ENCODE measurements at places on chromosomes 12 and 14.

- no peaks in the 10 kb centered on the region for H3K4me1 ChIP-seq
- H3K4me3 ChIP-seq: no peak overlapping the region
- DNase-seq: no peak
- no peak overlapping the region for H3K27ac ChIP-seq
Observed at GRCh38 chr12:100656856-100657255, 83.4 kb downstream of the GAS2L3 start.

DNA sequence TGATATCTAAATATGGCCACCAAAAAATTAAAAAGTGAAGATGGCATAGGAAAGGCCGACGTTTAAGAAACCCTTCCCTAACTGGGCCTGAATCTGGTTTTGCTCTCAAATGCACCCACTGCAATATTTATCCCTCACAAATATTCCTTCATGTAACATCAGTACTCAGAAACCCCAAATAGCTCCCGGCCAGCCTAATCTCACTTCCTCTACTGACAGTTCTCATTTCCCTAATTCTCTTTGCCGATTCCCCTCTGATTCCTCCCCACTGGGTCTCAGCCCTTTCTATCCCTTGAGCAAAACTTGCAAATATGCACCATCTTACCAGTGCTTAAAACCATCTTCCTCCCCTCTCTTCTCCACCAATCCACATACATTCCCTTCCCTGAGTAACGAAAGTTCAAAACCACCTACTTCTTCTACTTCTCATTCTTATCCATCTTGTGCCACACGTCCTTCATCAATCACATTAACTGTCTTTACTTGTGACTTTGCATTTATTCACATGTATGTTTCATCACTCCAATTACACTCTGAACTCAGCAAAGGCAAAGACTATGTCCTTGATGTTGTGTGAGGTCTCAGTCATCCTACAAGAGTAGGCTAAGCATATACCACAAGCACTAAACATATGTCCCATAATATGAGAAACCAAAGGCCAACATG is 23.1 kb downstream of the KCNK10 start:
- H3K27ac ChIP-seq: no peak overlapping the region
- H3K27me3 ChIP-seq: peaks cover 36% of the 10 kb centered on the region
- no peak for DNase-seq
- H3K4me1 ChIP-seq: no peaks in the 10 kb centered on the region
- H3K36me3 ChIP-seq: no peaks in the 10 kb centered on the region

- no peaks in the 10 kb centered on the region for H3K27me3 ChIP-seq
- H3K4me1 ChIP-seq: no peaks in the 10 kb centered on the region
- DNase-seq: peak; percentile 36
- no peaks in the 10 kb centered on the region for H3K36me3 ChIP-seq
- no peak overlapping the region for H3K4me3 ChIP-seq
Observed at GRCh38 chr12:49388682-49389386, 21.6 kb downstream of the SPATS2 start.

DNA sequence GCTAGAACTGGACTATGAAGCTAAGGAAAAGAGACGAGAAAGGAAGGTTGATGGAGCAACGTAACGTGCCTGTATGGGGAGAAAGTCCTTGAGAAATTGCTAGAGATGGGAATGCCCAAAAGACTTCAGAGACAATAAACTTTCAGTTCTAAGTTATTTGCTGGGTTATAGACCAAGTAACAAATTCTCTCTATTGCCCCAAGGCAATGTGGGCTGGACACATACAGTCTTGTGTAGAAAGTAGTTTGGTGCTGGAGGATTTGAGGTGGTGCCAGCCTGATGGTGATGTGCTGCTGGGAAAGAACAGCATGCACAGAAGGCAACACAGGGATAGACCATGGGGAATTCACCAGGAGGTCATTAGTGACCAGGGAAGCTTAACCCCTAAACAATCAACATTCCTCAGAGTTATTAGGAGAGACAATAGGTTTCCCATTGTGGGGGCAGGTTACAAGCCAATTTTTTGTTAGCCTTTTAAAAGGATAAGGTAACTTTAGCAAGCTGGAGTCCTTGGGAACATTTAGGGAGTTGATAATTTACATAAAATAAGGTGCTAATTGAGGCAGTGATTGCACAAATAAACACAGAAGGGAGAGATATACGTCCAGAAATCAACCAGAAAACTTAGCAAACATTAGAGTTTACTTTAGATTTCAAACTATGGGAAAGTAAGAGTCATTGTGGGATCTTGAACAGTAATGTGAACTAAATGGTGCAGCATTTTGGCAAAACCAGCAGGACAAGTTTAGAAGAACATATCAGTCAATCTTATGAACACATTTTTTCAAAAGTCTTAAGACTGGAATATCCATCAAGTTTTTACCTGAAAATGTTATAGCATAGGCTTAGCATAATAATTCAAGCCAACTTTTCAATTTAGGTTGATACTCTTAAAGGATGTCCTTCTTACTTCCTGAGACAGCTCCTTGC is 61.4 kb downstream of the LMNTD1 start:
- no peaks in the 10 kb centered on the region for H3K27me3 ChIP-seq
- H3K4me3 ChIP-seq: no peak overlapping the region
- DNase-seq: no peak
- H3K27ac ChIP-seq: no peak overlapping the region
- no peaks in the 10 kb centered on the region for H3K4me1 ChIP-seq
- no peaks in the 10 kb centered on the region for H3K36me3 ChIP-seq

- no peaks in the 10 kb centered on the region for H3K27me3 ChIP-seq
- no peak for DNase-seq
- H3K36me3 ChIP-seq: peaks cover 95% of the 10 kb centered on the region
- no peak overlapping the region for H3K27ac ChIP-seq
- no peaks in the 10 kb centered on the region for H3K4me1 ChIP-seq
Observed at GRCh38 chr14:74062809-74063150, 21.5 kb downstream of the ALDH6A1 start.
